NCI-H187 (cell line): ENCODE measurements at places on chromosomes 13 and 19.

DNA sequence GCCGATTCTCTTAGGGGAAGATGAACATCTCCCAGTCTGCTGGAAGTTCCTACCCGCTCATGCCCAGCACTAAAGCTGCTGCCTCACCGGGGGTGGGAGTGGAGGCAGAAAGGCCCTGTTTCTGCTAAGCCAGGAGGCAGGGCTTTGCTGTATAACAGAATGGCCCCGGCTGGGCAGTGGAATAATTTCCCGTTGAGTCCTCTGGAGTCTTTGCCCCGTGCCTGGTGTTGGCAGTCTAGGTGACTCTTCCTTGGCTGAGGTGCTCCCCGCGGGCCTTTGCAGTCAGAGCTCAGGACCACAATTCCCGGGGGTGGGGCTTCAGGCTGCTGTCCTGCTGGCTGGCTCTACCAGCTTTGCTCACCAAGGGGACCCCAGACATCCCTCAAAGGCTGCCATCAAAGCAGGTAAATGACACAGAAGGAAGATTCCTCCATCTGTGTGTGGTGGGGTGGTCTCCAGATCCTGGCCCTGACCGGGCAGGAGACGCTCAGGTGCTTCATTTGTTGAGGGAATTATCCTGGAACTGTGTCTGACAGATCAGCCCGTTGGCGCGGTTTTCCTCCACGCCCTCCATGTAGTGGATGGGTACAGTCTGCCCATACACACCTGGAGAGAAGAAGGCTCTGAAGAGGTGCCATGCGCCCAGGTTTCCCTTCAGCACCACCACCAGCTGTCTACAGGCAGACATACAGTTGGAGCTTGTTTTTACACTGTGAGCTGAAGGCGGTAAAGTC, 209.9 kb downstream of the TEX29 start:
- no peak for DNase-seq

DNA sequence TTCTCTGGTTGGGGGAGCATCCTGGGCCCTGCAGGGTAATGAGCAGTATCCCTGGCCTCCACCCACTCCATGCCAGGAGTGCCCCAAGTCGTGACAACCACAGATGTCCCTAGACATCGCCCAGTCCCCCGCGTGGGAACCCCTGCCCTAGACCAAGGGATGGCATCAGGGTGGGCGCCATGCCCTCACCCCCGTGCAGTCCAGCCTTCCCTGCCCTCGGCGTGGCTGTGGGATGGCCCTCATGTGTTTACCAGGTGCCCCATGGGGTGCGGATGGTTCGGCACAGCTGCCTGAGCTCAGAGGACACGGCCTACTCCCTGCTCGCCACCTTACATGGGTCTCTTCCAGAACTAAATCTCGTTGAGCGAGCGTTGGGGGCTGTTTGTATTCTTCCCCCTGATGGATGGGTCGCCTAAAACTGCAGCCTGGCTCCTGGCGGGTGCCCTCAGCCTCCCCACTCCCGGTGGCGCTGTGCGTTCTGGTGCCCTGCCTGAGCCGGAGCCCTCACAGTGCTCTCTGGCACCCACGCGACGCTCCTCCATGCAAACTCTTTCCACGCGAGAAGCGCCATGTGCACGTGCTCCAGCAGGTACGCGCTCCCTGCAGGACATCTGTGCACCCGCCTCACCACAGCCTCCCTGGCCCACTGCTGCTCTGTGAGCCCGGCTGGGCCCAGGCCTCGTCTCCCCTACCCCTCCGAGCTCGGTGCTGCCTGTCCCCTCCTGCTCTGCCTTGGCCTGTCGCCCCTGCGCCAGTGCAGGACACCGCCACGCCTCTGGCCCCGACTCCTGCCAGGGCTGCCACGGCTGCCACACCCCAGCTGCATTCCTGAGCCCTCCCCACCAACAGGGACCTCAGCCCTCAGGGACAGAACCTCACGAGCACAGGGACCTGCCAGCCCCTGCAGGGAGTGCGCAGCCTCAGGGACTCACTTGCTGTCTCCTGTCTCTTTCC, 145.0 kb downstream of the KDM4B start:
- DNase-seq, result no peak

GRCh38 chr13:91817250-91817649, 418.8 kb downstream of the GPC5 start:
- no peak for DNase-seq

DNA sequence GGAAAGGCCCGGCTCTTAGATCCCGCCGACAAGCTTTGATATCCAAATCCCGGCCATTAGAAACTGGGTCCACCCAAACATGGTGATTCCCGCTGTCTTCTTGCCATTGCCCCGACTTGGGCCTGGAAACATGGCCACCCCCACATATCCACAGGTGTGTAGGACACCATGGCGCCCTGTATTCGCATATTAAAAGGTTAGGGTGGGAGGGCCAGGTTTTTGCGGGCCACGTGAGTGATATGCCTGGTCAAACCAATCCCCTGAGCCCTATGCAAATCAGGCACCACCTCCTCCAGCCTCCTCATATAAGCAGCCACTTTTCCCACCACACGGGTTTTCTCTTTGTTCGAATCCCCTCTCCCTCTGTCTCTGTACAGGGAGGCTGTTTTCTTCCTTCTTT, 766.4 kb downstream of the UQCRFS1 start:
- no peak for DNase-seq

GRCh38 chr13:113211774-113212173, 2.4 kb downstream of the CUL4A start:
- no peak for DNase-seq

DNA sequence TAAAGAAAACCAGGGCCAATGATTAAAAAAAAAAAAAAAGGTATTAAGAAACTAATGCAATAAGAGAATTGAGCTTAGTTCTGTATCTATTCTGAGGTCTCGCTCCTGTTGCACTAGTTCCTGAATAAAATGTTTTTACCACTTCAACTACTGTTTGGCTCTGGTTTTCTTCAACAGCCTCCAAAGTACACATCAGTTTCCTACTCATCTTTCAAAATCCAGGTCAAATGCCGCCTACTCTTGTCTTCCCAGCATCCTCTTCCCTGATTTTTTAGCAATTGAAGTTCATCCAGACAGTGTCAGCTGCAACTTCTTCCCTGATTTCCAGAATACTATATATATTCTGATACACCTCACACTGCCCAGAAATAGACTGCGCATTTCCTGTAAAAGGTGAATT, 1.4 kb upstream of the RCBTB1 start:
- no peak for DNase-seq

GRCh38 chr19:42521346-42522030, 6.8 kb downstream of the CEACAM1 start:
- DNase-seq, result no peak

DNA sequence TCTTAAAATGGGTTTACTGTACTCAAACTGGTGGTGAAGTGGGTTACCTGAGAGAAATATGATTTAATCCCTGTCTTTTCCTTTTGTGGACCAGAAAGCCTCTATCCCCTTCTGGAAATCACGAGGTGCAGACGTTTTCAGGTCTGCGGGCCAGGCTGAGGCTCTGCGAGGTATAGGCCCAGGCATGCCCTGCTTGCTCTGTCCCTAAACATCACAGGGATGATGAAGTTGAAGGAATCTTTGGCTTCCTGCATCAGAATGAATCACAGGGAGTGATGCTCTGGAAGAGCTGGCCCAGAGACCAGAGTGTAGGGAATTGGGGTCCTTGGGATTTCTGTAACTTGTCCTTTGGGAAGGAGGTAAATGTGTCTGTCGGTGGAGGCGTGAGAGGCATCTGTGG, 18.4 kb upstream of the CHST8 start:
- DNase-seq, result no peak

DNA sequence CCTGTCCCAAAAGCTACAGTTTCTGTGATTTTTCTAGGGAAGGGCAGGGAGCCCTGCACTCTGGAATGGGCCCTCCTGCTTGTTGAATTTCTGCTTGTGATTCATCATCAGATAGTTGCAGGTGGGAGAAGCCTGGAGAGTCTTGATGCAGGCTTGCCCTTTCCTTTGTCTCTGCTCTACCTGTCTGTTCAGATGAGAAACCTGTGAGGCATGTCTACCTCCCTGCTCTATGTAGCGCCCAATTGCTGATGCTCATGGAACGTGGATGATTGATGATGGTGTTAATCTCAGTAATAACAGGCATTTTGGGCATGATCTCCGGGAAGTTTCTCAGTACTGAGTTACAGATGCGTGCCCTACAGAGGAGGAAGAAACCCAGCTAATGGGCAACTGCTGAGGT, 10.9 kb upstream of the CBY2 start:
- no peak for DNase-seq
